Left lobe of liver (tissue), 2 donors: ENCODE measurements at places on chromosomes 12 and 14.

GRCh38 chr12:65330331-65330730 is 51.8 kb downstream of the MSRB3 start:
- no peak for DNase-seq

GRCh38 chr14:55404173-55404854 is 7.3 kb downstream of the ATG14 start:
- DNase-seq, result no peak

GRCh38 chr12:85363382-85364190 is 83.6 kb downstream of the ALX1 start:
- DNase-seq, result no peak

- DNase-seq, result no peak
These were observed 16.4 kb downstream of the FAM234B start for GRCh38 chr12:13060581-13060980.

DNA sequence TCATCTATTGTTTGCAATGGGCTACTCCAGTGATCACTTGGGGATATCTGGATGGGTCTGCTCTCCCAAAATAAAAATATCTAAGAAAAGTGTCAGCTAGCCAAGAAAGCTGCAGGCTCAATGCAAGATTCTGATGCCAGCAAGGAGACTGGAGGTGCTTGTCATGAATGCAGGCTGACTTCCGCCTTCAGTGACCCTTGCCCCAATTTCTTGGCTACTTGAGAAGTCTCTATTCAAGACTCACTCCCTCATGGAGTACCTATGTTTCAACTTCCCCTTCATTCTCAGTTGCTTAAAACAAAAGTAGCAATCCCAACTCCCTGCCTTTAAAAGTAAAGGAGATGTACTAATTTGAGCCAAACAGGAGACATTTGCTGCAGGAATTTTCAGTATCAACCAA is 123.9 kb downstream of the GPR65 start:
- no peak for DNase-seq

DNA sequence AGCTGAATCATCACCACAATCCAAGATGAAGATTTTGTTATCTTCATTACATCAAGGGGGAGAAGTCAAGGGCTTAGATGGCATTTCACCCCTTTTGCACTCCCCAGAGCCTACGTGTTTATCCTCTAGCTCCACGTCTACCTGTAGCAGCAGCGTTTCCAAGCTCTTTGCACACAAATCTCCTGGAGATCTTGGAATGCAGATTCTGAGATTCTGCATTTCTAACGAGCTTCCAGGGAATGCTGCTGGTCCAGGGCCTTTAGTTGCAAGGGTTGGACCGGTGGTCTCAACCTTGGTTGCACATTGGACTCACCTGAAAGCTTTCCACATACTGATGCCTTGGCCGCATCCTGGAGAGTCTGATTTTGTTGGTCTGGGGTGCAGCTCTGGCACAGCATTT is 49.5 kb upstream of the STON2 start:
- no peak for DNase-seq

DNA sequence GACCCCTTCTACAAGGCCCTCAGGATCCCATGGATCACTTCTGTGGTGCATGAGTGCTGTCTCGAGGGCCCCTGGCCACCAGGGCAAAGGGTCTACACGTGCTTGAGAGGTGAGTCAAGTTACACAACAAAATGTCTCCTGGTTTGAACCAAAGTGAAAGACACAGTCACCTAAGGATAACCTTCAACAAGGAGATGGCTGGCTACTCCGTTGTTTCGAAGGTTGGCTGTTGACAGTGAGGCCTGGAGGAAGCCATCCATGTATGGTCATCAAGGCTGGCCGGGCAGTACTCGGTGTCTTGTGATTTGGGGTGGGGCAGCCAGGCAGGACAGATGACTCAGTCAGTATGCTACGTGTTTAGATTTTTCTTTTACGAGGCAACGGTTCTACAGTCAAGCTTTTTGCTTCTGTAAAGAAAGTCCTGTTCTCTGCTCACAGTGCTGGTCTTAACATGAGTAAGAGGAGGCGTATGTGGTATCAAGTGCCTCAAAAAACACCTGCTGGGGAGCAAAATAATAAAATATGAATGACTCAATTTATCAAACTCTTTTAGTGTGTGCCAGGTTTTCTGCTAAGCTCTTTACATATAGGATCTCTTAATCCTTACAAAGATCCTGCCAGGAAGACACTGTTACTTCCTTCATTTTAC is 18.0 kb upstream of the NT5DC3 start:
- no peak for DNase-seq

- no peak for DNase-seq
These were observed 37.0 kb upstream of the TCL1B start for GRCh38 chr14:95649230-95649629.

GRCh38 chr12:9810671-9811070 is 16.6 kb upstream of the KLRF1 start:
- no peak for DNase-seq

DNA sequence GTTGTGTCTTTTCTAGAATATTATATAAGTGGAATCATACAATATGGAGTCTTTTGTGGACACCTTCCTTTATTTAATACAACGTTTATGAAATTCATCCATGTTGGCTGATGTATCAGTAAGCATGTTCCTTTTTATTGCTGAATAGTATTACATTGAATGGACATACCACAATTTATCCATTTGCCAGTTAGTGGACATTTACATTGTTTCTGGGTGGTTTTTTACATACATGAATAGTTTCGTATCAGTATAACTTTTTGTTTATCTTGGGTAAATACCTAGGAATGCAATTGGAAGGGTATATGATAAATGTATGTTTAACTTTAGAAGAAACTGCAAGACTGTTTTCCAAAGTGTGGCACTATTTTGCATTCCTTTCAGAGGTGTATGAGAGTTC is 23.1 kb downstream of the IQSEC3 start:
- no peak for DNase-seq

- no peak for DNase-seq
These were observed 172.7 kb upstream of the OR4E1 start for GRCh38 chr14:21846227-21846885.

- DNase-seq, result peak; percentile 71
These were observed 211.7 kb upstream of the FKBP4 start for GRCh38 chr12:2583091-2583497.
